Kidney (tissue), 22 donors: ENCODE measurements at places on chromosomes 4 and X. TPM values are rescaled to one million over a fixed set of nuclear protein-coding genes. Genes with fewer than 3 reads are reported as not detected.

DNA sequence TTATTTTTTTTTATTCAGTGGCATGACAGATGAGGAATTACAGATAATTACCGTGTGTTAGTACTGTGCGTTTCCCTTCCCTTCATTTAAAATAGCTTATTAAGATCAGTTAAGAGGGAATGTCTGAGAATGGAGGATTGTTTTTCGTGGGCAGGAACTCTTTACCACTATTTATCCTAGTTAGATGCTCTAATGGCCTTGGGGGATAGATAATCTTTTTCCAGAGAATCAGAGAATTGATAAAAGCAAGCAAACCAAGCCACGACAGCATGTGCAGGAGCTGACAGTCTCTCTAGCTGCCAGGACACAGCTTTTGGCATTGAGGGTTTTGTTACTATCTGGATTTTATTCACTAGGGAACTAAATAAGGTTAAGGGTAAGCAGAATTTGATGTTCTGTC lies 128.7 kb downstream of the DCLK2 start:
- no peak for DNase-seq

MAGEA11 gene
- total RNA-seq = not detected

- DNase-seq = no peak
These were observed 2.3 kb downstream of the DUSP9 start for GRCh38 chrX:153649178-153649914.

SHOX gene
- total RNA-seq = not detected

GUCY1A1 gene
- total RNA-seq = 64.6 TPM

MEPE gene
- not detected for total RNA-seq

- peak; percentile 95 for DNase-seq
These were observed at the start of gene AFAP1 for GRCh38 chr4:7939377-7940108. TSS of gene AFAP1 (minus strand) at chr4:7939861. CDS start at chr4:7872078, 67,783 bp downstream.

DNA sequence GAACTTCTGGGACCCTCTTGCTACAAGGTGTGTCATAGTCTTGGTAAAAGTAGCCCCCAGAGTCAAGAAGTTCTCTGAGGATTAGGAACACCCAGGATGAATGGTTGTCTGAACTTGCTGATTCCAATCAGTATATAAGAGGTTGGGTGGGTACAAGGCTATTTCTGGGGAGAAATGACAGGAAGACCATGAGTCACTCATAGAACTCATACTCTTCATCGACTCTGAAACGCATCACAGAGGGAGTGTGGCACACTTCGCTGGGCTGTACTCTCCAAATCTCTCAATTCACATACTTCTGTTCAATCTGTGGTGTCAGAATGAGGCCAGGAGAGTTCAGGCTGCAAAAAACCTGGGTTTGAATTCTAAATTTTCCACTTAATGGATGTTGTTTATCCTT lies 193.2 kb upstream of the LEF1 start:
- DNase-seq = no peak

DNA sequence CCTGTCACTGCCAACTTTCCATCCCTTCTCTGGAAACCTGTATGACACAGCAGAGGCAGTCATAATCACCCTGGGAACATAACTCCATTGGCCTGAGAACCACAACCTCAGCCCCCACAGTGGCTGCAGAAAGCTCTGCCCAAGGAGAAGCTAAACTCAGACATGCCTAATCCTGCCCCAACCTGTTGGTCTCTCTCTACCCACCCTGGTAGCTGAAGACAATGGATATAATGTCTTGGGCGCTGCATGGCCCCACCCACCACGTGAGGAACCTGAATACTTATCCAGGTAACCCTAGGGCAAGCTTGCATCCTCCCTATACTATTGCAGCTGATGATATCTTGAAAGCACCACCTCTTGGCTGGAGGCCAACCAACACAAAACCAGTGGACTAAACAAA lies 225.2 kb downstream of the TEX13C start:
- no peak for DNase-seq

SPON2 gene
- 116 TPM for total RNA-seq

- DNase-seq = peak; percentile 13
These were observed 1.3 kb downstream of the GAK start for GRCh38 chr4:930827-931193.

GRCh38 chr4:4524364-4524763 lies 17.5 kb downstream of the STX18 start:
- DNase-seq = peak; percentile 26

MED28 gene
- total RNA-seq = 45.2 TPM

ADAMTS3 gene
- total RNA-seq = 4.2 TPM

- DNase-seq = no peak
These were observed 176.6 kb upstream of the GALNTL6 start for GRCh38 chr4:171636606-171637005.

NIPAL1 gene
- total RNA-seq = 6.9 TPM

- no peak for DNase-seq
These were observed 1199.1 kb downstream of the ADGRL3 start for GRCh38 chr4:62399242-62399641.

- DNase-seq = no peak
These were observed 406.1 kb downstream of the IQCM start for GRCh38 chr4:149409555-149409962.

TRPC5OS gene
- not detected for total RNA-seq

DNA sequence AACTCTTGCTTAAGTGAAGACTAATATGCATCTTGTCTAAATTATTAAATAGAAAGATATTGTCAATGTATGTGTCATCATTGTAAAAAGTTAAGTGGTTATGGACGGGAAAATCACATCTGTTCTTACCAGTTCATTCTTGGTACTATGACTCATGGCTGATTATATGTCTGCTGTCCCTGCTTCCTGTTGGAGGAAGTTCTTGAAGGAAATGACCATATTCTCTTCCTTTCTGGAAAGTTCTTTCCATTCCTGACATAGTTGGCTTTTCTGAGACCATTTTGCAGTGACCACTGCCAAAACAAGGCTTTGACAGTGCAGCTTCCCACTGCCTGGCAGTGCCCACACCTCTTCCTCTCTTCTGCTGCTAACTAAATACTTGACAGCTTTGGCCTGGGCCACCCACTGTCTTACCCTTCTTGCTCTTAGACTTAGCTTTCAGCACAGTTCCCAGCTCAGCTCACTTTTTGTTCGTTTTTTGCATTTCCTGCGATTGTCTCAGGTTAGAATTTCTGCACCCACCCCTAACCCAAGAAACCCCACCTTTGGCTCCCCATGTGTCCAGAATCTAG lies 13.2 kb upstream of the CLDN24 start:
- peak; percentile 5 for DNase-seq

DNA sequence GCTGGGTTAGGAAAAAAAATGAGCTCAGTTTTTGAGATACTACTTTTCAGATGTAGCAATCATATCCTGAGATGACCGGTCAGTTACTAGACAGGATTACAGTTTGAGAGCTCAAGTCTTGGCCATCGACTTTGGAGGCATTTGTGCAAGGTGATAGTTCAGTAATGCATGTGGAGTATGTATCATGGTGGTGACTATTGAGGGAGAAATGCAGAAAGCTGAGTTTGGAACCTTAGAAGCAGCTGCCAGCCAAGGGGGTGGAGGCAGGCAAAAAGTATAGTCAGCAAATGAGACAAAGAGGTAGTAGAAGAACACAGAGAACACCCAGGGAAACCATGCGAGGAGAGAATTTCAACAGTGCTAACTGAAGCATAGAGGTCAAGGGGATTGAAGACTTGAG lies 48.7 kb upstream of the SLC4A4 start:
- peak; percentile 29 for DNase-seq

DNA sequence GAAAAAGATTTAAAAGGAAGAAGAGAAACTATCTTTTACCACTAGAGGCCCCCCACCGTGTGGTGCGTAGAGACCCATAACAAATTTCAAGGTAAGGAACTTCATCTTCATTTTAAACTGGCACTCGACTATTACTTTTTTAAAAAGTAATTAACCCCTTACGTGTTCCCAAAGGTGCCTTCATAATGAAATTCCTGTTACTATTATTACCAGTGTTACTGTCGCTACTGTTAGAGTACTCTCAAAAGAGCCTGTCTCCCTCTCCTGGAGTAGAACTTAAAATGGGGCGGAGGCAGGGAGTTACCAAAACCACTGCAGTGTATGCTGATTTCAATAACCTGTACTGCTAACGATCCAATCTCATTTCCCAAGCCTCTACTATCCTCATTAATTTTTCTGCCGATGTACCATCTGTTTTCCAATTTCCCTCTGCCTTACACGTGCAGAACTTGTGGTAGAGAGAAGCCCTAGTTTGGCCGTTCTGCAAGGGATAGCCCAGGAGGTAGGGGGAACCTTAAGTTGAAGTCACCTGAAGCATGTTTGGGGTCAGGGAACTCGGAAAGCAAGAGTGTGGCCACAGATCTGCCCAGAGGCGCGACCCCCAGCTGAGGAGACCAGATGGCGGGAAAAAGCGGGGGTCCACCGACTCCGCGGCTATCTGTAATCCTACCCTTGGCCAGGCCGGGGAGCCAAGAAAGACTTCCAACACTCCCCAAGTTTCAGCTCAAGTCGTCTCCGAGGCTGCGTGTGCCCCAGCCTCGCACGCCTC lies 720 bp upstream of the STK26 start:
- DNase-seq = no peak

TMEM47 gene
- 68.9 TPM for total RNA-seq

GRCh38 chr4:55933611-55934010 lies 15.1 kb upstream of the CEP135 start:
- DNase-seq = no peak

GRCh38 chr4:41120297-41121217 lies 93.8 kb downstream of the APBB2 start:
- peak; percentile 45 for DNase-seq

DNA sequence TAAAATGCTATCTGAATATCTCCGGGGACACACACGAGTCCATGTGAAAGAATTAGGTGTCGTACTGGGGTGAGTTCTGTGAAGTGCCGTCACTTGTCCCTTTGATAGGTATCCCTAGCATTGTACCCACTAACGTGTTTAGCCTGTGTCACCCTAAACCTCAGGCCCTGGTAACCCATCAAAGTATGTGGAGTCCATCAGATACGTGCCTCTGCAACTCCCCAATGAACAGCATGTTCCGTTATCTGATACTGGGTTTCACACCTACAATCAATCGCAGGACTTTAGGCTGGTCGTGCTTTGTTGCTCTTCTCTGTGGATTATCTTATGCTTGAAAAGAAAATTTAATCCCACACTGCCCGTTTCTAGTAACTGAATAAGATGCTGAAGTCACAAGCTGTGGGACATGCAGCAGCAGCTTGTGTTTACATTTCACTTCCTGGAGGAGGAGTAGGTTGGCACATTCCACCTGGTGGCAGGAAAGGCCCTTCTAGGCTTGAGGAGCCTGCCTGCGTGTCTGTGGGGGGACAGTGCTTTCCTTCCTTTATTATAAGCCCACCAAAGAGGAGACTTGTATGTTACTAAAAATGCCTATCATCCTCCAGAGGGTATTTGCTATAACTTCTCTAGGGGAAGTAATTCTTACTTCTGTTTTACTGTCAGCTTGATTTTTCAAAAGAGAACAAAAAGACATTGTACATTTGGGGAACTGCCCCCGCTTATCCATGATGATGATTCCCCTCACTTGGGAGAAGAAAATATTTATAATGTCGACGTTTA lies 127.2 kb downstream of the FNIP2 start:
- DNase-seq = peak; percentile 30

SLC16A2 gene
- 13.8 TPM for total RNA-seq

DNA sequence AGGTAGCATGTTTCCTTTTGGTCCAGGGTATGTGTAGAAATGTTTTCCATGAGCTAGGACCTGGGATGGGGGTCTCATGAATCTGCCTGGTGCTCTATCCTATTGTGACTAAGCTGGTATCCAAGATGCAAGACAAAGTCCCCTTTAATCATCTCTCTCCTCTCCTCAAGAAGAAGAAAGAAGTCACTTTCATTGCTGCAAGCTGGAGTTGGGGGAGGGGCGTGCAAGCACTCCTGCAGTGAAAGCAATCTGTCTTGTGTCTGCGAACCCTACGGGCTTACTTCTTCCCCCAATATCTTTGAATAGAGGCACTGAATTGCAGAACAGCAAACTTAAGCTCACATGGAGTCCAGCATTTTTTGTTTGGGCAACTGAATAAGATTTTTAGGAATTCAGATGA lies 27.2 kb upstream of the GRPR start:
- no peak for DNase-seq

GRCh38 chrX:49075347-49075746 lies 1.5 kb upstream of the PRAF2 start:
- DNase-seq = no peak

- no peak for DNase-seq
These were observed 17.5 kb upstream of the RGN start for GRCh38 chrX:47060708-47061107.

GRCh38 chr4:3677748-3678070 lies 88.5 kb upstream of the ADRA2C start:
- DNase-seq = no peak

DNA sequence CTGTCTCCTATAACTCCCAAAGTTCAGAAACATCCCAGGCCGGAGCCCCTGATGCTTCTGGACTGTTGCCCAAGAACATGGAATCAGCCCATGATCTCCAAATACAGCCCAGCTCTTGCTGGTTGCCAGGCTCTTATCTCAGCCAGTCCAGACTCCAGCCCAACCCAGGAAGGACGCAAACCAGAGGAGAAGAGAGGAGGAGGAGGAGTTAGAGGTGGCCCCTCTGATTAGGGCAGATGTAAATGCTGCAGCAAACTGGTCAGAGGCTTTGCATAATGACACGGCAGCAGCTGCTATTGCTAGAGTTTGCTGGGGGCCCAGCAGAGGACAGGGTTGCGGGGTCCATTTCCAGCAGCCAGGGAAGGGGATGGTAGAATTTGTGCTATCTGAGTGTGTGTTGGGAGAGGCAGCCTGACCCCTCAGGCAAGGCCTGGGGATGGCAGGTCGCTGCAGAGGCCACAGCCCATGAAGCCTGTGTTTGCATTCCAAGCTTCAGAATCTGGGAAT lies 4.2 kb upstream of the OTUD5 start:
- DNase-seq = no peak

SPIN4 gene
- 4.2 TPM for total RNA-seq

PLAC1 gene
- total RNA-seq = not detected

- DNase-seq = no peak
These were observed 144.6 kb upstream of the KIT start for GRCh38 chr4:54513204-54513603.

IQCM gene
- not detected for total RNA-seq

SPATA4 gene
- 1.2 TPM for total RNA-seq

GRCh38 chrX:117910216-117910615 lies 206.4 kb downstream of the KLHL13 start:
- no peak for DNase-seq

TMEM271 gene
- total RNA-seq = not detected

GRCh38 chr4:108979759-108980158 lies 216.9 kb upstream of the ETNPPL start:
- no peak for DNase-seq

DNA sequence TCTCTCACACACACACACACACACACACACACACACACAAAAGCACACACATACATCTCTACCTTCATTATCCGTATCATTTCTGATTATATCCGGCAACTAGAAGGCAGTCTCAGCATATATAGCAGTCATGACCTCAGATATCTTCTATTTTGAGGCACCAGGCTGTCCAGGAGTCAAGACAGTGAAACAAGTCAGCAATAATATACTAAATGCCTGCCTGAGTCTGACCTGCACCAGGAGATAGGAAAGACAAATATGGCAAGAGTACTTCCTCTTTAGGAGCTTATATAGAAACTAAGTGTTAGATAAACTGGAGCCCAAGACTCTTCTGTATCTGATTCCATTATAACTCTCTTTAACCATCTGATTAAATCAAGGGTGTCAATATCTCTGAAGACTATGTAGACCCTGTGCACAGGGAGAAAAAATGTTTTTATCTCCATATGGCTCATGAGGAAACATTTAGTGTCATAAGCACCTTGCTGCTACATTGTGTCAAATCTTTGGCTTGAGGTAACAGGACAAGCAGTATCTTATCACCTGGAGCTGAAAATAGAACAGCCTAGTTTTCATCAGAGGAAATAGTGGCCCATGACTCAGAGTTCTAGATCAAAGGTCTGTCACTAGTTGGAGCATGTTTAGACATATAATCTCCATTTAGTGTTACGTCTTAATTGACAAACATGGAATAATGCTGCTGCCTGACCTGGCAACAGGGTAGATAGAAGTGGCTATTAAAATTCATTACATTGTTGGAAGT lies 27.0 kb upstream of the FAM47B start:
- no peak for DNase-seq
